ENCODE measurements at places on chromosomes 1 and 21.
A peak's percentile ranks its signal among the peaks of the same experiment; 100 is the strongest.

GRCh38 chr1:62144238-62144831 lies 50.3 kb upstream of the L1TD1 start:
- peak; percentile 18 for DNase-seq

DNA sequence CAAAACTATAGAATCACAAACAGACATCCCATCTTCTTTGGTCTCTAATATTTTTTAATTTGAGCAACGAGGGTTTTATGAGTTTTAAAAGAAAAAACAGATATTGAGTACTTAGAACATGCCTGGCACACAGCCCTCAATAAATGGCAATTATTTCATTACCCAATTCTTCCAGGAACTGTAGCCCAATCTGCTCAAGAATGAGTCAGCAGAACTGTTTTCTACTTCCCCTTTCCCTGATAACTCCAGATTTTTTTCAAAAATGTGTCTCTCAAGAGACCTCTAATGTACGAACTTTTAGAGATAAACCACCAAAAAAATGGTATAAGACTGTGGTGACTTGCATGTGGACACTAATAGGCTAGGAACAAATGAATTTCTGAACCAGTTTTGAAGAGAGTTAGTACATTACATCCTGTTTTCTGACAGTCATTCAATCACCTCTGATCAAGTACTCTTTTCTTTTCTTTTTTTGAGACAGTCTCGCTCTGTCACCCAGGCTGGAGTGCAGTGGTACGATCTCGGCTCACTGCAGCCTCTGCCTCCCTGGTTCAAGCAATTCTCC lies 11.5 kb downstream of the ABL2 start:
- DNase-seq, result no peak

DNA sequence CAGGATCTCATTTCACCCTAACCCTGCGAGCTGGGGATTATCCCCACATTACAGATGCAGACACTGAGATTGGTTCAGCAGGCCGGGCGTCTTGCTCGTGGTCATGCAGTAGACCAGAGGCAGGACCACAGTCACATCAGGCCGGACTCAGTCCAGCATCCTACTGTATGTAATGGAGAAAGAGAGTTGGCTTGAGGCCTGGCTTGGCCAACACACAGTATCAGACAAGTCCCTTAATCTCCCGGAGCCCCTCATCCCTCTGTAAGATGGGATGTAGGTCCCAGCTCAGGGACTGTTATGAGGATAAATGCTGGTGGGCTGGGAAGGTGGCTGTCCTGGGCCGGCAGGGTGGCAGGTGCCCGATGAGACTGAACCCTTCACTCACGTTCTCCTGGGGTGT lies 66.1 kb upstream of the ACTL8 start:
- no peak for DNase-seq

- no peak for DNase-seq
Measured at GRCh38 chr21:44722731-44723130, 11.4 kb upstream of the TSPEAR start.

DNA sequence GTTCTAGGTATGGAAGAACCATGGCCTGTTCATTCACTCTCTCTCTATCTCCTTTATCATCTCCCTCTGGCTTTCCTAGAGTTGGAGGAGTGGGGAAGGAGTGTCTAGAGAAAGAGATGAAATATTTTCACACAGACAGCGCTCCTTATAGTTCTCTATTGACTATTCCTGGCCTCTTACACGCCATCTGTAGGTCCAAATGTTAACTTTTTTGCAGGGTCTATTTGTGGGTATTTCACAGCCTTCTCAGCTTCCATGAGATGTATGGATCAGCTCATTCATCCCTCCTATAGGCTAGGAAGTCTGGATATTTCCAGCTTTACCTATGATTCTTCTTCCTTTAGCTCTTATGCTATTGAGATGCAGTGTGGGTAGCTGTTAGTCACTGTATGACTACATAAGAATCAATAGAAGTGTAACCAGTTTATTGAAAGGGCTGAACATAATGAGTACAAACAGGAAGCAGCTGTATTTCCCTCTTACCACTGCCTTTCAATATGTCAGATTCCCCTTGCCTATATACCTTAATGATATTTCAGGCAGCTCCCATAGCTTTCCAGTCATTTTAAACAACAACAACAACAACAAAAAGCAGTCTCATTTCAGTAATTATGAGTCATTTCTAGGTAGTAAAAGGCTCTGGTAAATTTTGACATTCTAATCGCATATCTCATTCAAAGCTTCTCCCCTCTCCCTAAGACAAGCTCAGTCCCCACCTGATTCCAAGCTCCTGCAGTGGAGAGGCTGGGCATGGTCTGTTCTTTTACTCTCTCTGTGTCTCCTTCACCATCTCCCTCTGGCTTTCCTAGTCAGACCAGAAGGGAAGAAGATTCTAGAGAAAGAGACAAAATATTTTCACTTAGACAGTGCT lies 149.5 kb downstream of the TTLL7 start:
- DNase-seq, result no peak

DNA sequence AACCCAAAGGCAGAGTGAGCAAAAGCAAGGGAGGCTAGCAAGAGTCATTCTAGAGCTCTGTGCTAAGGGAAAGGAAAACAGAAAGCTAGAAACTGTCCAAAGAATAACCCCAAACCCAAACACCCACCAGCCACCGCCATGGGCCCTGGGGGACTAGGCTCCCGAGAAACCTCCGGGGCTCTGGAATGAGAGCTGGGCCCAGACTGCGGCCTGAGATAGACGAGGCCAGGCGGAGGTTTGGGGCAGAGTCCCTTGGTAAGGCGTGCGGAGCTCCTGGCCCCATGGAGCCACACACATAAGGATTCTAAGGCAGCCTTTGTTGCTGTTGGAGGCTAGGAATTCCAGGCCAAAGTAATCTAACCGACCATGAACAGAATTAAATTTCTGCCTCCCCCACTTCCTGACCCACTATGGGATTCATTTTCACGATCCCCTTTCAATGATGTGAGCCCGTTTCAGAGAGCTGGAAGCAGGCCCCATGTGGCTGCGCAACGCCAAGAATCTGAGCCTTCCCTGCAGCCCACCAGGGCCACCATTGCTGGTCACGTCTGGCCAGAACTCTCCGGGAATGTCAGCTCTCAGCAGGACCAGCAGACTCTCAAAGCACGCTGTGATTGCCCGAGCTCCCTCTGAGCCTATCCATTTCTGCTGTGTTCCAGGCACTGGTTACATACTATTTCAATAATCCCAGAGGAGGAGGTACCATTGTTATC lies 145.0 kb downstream of the TRABD2B start:
- DNase-seq, result no peak

DNA sequence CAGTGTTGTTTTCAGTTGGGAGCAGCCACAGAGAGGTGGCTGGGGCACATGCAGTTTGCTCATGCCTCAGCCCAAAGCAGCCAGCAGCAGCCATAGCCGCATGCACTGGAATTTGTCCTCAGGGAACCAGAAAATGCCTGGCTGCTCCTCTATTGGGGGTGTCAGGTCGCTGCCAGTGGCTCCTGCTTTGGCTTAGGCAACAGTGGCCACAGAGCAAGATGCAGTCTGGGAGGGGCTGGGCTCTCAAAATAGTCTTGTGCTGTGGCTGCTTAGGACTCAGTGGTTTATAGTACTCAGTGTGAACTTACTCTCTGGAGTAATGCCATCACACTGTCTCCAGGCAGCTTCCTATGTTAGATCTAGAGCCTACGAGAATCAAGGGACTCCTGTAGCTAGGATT lies 25.0 kb downstream of the CD55 start:
- no peak for DNase-seq

DNA sequence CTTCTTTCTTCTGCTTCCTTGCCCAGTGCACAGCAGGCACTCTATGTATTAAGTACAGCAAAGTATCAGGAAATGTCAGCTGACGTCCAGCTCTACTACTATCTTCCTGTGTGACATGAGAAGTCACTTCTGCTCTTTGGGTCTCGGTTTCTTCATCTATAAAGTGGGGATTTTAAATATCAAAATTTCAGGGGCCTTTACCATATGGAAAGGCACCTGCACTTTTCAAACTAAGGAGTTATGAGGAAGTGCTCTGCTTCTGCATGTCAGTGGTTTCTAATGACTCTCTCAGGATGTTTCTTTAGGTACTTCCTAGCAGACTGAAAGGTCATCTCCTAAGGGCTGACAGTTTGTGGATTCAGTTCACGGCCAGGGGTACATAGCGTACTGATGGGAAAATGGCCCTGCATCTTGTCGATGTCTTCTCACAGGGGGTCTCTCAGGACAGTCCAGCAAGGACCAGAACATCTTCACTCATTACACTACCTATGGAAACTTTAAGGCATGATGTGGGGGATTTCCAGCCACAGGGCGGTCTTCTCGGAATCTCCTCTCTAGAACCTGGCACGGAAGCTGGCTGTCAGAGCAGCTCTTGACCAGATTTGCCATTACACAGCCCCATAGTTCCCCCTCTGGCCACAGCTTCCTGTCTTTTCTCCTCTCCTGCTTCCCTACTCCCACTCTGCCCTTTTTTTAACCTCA lies 42.0 kb upstream of the MTF1 start:
- DNase-seq, result no peak

DNA sequence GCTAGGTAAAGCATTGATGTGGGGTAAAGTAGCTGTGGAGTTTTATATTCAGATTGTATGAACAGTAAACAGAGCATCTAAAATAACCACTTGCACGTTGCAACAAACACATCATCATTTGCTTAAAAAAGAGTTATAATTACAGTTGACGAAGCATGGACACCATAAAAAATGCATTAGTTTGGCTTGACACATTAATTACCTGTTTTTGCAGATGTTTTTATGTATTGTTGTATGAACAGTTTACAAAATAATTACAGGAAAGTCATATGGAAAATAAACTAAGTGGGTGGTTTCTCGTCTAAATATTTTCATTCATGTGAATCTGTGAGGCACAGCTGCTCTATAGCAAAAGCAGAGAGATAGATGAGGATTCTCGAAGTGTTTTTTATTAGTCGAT lies 108.3 kb downstream of the RPS6KC1 start:
- no peak for DNase-seq

GRCh38 chr1:186559601-186560116 lies 98.7 kb upstream of the PDC start:
- DNase-seq, result no peak

- DNase-seq, result no peak
Measured at GRCh38 chr1:186754542-186755145, 74.1 kb upstream of the PLA2G4A start.

GRCh38 chr1:185017338-185017737 lies 28.0 kb upstream of the RNF2 start:
- DNase-seq, result peak; percentile 50

- DNase-seq, result no peak
Measured at GRCh38 chr1:91753878-91754277, 132.1 kb downstream of the TGFBR3 start.

Data from SW480 (cell line).